Inflammatory macrophage (primary cell): ENCODE measurements at places on chromosomes 7 and 10.
A peak's percentile ranks its signal among the peaks of the same experiment; 100 is the strongest.

GRCh38 chr7:129980667-129981066 lies 27.9 kb upstream of the UBE2H start:
- DNase-seq = no peak

GRCh38 chr10:96610817-96611216 lies 24.0 kb upstream of the TM9SF3 start:
- no peak for DNase-seq

DNA sequence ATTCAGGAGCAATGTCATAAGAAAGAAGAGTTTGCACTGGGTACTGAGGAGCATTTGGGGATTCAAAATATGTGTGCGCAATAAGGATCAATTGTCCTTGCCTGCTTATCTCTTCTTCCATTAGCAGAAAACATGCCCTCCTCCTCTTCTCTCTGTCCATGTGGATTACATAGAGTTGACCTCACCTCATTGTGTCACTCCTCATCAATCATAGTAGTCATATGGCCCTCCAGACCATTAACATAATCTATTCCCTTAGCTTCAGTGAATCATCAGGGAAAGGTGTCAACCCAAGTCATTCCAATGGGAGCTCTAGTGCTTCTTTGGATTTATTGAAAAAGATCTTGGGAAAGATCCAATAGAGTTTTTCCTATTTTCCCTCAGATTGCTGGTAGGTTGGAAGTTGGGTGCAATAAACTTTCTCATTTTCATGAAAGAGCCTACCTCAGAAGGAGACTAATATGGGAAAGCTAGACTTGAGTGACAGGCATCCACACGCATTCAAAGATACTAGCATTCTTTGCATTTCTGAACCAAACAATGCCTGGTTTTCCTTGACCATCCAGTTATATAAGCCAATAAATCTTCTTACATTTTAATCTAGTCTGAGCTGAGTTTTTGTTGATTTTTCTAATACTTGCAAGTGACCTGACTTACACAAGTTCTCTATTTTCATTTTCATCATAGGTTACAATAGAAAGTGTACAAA lies 71.5 kb upstream of the FAM13C start:
- no peak for DNase-seq

- no peak for DNase-seq
Measured at GRCh38 chr7:8785081-8785480, 351.7 kb downstream of the NXPH1 start.

DNA sequence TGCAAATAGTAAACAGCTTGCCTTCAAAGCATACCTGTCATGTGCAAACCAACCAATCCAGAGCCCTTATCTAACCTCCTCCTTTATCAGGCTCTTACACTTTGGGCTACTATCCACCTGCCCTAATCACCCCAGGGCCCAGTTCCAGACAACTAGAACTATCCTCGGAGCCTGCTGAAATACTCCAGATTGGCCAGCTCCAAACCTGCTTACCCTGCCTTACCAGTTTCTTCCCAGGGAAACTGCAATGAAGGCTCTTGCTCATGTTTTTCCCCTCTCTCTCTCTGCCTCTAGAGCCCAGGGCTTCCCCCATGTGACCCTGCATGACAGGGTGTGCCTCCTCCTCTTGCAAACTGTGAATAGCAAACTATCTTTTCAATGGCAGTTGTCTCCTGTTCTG lies 81.4 kb upstream of the CAPZA2 start:
- no peak for DNase-seq

- no peak for DNase-seq
Measured at GRCh38 chr7:29370531-29371314, 176.1 kb downstream of the CHN2 start.

DNA sequence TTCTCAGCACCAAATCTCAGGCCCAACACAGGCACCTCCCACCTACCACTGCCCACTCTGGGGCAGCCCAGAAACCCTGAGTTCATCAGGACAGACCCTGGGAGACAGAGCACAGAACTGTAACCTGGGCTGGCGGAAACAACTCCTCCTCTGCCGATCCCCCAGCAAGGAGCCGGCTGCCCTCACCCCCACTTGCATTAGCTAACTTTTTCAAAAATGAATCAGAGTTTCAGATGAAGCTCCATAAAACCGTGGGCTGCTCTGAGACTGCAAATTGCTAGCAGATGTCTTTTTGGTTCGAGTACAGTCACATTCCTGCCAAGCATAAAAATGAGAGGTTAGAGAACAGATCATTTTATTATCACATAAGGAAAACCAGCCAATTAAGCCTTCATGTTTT lies 93.4 kb upstream of the PARD3 start:
- no peak for DNase-seq

DNA sequence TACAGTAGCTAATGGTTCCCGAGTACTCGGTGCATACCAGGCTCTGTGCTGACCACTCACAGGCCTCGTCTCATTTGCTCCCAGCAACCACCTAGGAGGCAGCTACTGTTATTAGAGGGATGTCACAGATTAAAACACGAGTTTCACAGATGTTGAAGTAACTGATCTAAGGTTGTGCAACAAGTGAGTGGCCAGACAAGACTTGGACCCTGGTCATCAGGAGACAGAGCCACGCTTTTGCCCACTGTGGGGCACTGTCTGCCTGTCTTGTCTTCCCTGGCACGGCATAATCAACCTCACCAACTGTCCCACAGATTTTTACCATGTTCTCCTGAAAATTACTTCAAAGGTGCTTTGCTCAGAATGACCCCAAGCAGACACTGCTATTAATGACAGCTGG lies 111.6 kb upstream of the HABP2 start:
- no peak for DNase-seq

GRCh38 chr10:23870651-23871610 lies 338.0 kb upstream of the KIAA1217 start:
- DNase-seq = no peak

GRCh38 chr7:47940088-47941013 lies 7.9 kb downstream of the PKD1L1 start:
- DNase-seq = no peak

GRCh38 chr10:77400033-77400432 lies 237.6 kb downstream of the KCNMA1 start:
- no peak for DNase-seq

GRCh38 chr10:98446661-98447221 lies at the start of gene HPS1:
Gene HPS1 (minus strand): TSS chr10:98446935. CDS start chr10:98443240, 3,695 bp downstream.
- DNase-seq = peak; percentile 74

GRCh38 chr7:5598769-5599371 lies 175.2 kb upstream of the TNRC18 start:
- DNase-seq = no peak

DNA sequence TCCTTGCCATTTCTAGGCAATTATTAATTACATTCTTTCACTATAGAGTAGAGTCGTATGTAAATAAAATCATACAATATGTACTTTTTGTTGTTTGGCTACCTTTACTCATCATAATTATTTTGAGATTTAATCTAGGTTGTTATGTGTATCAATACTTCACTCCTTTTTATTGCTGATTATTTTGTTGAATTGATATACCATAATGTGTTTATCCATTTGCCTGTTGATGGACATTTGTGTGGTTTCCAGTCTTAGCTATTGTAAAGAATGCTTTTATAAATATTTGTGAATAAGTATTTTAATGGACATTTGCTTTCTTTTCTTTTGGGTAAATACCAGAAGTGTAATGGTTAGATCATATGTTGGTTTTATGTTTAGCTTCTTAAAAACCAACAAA lies 174.0 kb downstream of the RAMP3 start:
- no peak for DNase-seq

- no peak for DNase-seq
Measured at GRCh38 chr10:78717200-78717599, 351.6 kb upstream of the ZMIZ1 start.

DNA sequence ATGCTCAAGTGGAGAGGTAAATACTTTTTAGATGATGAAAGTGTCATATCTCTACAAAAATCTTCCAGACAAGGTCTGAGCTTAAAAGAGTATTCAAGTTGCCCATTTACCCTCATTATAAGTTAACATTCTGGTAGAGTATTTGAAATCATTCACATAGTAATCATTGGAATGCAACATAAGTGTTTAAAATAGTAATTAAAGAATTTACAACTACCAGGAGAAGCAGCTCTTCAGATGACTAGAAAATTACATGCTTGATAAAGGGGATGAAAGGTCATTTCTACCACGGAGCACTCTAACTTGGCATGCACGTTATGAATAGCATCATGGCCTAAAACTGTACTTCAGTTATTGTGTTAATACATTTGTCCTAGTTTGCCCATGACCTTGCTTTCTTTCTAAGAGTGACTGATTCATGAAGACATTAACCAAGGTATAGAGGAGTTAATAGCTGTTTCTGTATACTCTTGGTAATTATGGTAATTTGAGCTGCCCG lies 120.0 kb downstream of the SEMA3E start:
- DNase-seq = no peak

- no peak for DNase-seq
Measured at GRCh38 chr10:132938472-132939339, 3.7 kb downstream of the CFAP46 start.

- DNase-seq = peak; percentile 24
Measured at GRCh38 chr7:68176974-68177373, 1180.3 kb downstream of the TYW1 start.

GRCh38 chr10:119461380-119461779 lies 81.1 kb downstream of the RGS10 start:
- no peak for DNase-seq

DNA sequence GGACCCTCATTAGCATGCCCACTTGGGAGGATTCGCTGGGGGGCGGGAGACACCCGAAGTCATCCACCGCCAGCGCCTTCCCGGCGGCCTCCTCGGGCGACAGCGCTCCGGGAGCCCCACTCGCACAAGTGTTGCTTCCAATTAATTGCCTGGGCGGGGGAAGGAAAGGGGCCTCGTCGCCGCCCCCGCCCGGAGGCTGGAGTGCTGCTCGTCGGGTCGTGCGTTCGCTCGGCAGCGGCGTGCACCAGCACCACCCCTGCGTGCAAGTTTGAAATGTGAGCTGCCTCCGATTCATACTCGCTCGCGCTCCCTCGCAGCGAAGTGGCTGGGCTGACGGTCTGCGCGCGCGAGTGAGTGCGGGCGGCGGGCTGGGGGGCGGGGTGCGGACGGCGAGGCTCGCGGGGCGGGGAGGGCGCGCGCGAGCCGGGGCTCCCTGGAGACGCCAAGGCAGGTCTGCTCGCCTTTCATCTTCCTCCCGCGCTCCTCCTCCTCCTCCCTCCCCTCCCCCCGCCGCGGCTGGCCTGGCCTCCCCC lies 104.6 kb upstream of the PPIF start:
- DNase-seq = peak; percentile 78

DNA sequence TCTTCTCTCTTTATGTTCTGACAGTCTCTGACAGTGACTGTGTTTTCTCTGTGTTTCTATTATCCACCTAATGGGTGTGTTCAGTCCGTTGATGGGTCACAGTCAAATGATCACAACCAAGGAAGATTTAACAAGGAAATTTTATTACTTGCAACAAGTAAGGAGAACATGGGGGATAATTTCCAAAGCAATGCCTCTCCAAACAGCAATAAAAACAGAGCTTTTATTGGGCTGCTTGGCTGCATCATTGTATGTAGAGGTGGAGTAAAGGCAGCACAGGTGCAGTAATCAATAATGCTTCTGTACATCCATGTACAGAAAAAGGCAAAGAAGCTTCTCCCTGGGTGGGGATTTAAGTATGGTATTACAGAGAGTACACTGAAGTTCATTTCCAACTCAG lies 1525.6 kb downstream of the REEP3 start:
- no peak for DNase-seq

GRCh38 chr7:48148311-48148710 lies 22.9 kb upstream of the ABCA13 start:
- no peak for DNase-seq

GRCh38 chr7:143988976-143989745 lies 11.0 kb upstream of the OR6B1 start:
- no peak for DNase-seq

- DNase-seq = no peak
Measured at GRCh38 chr10:34526186-34526585, 288.9 kb downstream of the PARD3 start.

GRCh38 chr7:44094365-44094764 lies 9.8 kb upstream of the AEBP1 start:
- DNase-seq = no peak

DNA sequence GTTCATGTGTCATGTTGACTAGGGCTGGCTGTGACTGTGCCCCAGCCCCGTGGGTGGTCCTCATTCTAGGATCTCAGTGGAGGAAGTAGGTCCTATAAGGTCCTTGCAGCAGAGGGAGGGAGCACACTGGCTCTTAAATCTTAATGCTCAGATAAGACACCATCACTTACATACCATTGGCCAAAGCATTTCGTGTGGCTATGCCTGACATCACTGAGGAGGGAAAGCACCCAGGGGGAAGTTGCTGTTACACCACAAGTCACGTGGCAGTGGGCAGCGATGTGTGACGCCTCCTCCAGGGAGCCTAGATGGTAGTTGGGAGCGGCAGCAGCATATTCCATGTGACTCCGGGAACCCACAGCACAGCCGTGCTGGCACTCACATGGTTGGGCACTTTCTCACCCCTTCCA lies 224.7 kb upstream of the SH2B2 start:
- DNase-seq = peak; percentile 98

DNA sequence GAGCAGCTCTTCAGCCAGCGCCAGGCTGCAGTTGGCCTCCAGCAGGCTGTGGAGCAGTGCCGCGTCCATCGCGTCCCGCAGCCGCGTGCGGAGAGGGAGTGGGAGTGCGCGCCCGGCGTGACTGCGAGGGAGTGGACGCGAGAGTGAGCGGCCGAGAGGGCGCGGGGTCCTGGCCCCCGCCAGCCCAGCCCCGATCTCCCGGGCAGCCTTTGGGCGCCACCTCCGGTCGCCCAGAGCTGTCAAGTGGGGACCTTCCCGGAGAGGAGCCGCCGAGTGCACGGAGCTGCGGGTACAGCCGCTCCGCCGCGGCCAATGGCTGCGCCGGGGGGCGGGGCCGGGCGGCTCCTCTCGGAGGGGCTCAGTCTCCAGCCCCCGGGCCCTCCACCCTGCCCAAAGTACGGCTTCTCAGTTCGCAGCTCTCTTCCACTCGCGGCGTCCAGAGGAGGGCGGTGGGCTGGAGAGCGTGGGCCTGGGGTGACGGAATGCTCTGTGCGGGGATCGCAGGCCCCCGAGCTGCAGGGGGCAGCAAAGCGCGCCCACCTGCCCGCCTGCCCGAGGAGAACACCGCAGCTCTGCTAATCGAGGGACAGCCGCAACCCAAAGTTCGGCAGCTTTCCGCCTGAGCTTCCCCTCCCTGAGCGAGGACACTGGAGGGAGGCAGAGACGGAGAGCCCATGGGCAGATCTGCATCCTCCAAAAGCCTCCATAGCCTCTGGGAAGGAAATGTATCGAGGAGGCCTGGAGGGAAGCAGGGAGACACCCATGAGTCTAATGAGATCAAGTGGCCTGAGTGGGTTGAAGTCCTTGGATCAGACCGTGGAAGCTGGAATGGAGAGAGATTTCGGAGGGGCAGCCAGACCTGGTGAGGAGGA lies at the start of gene CRHR2:
Gene CRHR2 (minus strand): TSS at position 245 of the 872 bp plus-strand sequence. CDS start 176 bp downstream, at position 69.
- DNase-seq = no peak

GRCh38 chr7:131075406-131075805 lies 252.3 kb upstream of the MKLN1 start:
- no peak for DNase-seq
